ENCODE measurements at places on chromosomes 11 and 22.

- DNase-seq = no peak
Measured at GRCh38 chr11:43962383-43963278, 20.2 kb downstream of the C11orf96 start.

DNA sequence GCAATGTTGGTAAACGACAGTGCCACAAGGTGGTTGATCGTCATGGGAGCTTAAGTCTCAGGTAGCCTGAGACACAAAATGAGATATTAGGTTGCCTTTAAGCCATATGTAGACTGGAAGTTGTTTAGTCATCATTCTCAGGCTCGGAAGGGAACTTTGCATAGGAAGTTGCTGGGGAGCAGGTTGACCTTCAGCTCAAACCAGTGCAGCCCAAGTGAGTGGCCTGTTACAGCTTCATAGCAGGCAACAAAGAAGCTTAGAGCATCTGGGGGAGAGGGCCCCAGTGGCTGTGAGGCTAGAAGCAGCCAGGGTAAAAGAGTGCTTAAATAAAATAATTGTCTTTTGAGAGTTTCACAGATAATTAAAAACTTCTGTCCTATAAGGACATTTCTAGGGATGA is 404.0 kb downstream of the GUCY1A2 start:
- no peak for DNase-seq

DNA sequence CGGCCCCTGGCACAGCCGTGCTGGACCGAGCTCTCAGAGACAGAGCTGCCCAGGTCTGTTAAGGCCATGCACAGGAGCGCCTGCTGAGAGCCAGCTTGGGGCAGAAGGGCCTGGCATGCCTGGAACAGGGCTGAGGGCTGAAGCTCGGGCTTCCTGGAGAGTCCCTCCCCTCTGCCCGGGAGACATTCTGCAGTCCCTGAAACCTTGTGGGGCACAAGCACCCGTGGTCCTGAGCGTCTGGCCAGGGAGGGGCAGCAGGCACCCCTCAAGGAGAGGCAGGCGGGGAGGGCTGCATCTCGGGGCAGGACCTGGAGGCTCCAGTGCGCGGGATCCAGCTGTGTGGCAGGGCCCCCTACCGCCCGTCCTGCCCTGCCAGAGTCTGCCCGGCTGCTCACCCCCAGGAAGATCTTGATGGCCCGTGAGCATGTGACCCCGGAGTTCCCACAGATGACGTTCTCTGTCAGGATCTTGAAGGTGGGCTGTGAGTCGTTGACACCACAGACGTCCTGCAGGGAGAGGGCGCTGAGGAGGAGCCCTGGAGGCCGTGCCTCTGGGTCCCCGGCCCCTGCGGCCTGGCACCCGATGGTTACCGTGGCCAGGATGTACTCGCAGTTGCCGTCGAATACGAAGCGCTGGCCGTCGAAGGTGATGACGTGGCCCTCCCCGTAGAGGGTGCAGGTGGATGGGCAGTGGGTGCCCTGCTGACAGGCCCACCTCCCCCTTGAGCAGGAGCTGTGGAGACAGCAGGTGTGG is 10.9 kb downstream of the MUC6 start:
- no peak for DNase-seq

DNA sequence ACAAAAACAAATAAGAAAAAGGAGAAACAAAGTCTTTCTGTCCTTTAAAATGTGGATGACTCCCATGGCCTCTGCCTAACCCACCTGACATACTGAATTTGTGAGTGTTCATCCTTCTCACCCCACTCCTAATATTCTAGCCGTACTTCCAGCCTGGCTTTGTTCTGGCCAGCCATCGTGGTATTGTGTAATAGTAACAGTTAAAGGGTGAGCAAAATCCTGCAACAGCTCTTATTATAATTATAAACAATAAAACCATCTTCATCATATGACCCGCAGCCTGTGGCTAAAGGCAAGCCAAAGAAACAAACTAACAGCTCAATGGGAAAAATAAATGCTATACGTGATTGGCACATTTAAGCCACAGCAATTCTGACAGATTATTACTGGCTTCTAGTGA is 721.6 kb upstream of the TENM4 start:
- DNase-seq = no peak

DNA sequence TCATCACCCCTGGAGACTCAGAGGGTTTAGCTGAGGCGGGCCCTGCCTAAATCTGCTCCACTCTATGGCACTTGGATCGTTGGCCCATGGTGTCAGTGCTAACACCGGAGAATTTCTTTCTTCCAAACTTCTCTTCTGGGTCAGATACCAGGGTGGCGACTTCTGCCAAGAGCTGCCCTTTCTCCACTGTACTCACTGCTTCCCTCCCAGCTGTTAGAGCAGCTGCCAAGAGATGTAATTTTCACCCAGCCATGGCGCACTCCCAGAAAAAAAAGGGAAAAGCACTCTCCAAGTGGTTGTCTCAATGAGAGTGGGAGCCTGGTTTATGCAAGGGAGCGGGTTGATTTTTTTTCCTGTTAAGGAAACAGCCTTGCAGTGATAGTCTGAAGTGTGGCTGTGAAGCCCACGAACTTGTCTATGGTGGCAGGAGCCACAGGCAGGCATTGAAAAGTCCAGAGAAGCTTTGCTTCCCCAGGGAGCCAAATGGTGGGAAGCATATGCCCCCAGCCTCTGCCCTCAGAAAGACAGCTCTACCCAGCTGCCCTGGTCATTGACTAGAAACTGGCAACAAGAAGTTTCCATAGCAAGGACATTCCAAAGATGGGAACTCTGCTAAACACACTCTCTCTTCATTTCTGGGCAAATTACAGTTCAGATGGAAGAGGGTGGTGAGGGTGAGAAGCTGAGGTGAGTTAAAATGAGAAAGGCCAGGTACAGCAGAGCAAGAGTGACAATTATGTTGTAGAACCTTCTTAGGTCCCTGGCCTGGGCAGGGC is 10.7 kb downstream of the PCSK7 start:
- DNase-seq = no peak

DNA sequence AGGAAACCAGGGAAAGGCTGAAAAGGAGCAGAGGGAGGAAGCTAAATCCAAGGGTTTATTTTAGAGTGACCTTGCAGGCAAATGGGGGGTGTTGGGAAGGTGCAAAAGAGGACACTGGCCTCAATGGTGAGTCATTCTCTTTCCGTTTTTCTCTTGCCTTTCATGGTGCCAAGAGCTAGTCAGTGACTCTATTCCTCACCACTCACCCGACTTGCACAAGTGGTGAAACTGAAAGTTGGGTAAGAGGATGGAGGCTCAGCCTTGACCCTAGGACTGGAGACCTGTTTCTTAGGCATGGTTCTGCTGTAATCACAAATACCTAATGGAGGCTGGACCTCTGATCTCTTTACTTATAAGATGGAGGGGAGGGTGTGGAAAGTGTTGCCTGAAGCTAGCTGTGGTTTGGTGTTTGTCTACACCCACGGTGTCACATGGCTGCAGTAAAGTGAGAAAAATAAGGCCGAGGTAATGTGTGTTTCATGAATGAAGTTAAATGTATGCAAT is 67.3 kb upstream of the CREB3L1 start:
- no peak for DNase-seq

GRCh38 chr11:71286701-71287643 is 34.6 kb upstream of the SHANK2 start:
- no peak for DNase-seq

GRCh38 chr11:22780952-22781593 is 48.5 kb downstream of the SVIP start:
- DNase-seq = no peak

DNA sequence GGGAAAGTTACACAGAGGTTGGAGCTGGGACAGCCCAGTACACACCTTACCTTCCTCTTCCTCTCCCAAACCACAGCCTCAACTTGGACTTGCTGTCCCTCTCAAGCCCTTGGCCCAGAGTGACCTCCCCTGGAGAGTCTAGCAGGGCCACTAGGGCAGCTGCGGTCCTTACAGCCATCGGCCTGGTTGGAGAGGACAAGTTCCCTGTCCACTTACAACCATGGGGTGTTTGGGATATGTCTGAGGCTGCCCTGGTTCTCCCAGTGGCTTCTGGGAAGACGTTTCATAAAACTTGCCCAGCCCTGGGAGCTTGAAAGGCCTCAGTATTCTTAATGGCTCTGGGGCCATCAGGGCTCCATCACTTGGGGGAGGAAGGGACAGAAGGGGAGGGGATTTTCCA is 13.1 kb upstream of the DGKZ start:
- no peak for DNase-seq

DNA sequence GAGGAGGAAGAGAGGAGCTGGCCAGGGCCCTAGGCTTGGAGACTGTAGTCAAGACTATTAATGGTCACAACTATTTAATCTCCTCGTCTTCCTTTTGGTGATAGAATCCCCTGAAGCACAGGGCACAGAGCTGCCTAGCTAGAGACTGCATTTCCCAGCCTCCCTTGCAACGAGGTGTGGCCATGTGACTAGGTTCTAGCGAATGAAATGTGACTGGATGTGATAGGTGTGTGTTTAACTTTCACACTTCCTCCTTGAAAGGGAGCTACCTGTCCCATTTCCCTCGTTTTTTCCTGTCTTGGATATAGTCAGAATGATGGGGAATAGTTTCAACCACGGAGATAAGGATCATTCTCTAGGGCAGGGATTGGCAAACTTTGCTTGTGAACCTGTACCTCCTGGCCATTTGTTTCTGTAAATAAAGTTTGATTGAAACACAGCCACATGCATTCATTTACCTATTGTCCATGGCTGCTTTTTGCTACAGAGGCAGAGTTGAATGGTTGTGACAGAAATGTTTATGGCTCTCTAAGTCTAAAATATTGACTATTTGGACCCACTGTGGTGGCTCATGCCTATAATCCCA is 313.5 kb downstream of the MIAT start:
- DNase-seq = no peak

- no peak for DNase-seq
Measured at GRCh38 chr11:129455756-129456655, 80.4 kb downstream of the BARX2 start.

GRCh38 chr11:118609380-118610224 is 2.2 kb downstream of the PHLDB1 start:
- DNase-seq = no peak

GRCh38 chr22:33013531-33014162 is 44.5 kb downstream of the SYN3 start:
- DNase-seq = no peak

DNA sequence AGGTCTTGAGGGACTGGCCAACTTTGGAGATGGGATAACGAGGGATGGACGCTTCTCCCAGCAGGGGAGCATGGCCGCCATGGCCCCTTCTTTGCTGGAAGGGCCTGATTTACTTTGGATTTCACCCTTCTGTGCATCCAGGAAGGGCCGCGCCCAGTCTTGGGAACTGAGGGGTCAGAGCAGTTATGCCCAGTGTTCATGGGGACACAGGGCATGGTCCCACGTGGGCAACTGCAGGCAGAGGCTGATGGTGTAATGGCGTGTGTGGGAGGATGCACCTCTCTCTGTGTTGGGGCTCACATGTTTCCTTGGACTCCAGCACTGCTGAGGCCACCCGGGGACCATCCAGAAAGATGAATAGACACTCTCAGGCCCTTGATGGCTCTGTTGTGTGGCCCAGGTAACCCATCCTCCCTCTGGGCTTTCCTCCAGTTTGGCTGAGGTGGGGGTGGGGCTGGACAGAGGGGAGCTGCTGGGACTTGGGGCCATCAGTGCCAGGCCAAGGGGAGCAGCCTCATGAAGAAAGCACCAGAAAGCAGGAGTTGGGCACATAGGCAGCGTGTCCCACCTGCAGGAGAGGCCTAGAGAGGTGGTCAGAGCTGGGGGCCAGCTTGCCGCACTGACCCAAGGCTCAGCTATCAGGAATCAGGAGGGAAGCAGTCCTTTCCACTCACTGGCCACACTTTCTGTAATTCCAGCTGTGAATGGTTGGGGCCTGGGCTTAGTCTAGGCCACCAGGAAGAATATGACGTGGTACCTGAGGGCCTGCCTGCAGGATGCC is 1033.9 kb downstream of the TBC1D22A start:
- no peak for DNase-seq

- no peak for DNase-seq
Measured at GRCh38 chr22:17265649-17266248, 46.5 kb upstream of the ADA2 start.

- DNase-seq = no peak
Measured at GRCh38 chr22:45998638-45999378, 21.8 kb upstream of the WNT7B start.

GRCh38 chr11:656866-657265 is 19.8 kb downstream of the DRD4 start:
- DNase-seq = no peak

DNA sequence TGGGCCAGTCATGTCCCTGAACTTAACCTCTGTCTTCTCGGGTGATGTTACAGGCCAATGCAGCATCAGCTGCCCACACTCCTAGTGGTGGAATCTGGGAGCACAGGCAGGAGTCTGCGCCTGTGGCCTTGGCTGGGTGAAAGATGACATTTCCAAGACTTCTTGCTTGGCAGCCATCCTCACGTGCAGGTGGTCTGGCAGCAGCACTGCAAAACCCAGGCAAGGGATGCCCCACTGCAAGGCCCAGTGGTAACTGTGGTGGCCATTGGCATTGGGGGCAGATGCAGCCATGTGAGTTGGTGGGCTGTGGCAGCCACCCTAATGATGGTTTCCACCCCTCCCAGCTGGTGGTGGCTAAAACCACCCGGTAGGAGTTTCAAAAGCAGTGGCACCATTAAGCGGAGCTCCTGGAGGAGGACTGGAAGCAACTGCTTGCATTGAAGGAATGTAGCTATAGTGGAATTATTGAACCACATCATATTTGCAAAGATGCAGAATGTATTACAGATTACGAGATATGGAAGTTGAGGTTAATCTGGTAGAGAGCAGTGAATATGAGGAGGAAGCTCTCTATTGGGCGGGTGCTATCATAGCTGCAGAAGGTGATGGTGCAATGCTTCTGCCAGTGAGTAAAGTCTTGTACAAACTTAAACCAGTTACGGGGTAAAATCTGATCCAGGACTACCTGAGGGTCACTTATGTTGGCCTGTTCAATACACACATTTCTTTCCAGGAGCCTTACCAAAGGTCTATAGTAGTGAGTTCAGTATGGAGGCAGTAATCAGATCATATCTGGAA is 120.7 kb upstream of the TOP3B start:
- DNase-seq = no peak

- no peak for DNase-seq
Measured at GRCh38 chr22:27283240-27283639, 518.3 kb downstream of the MN1 start.

GRCh38 chr11:10623797-10624761 is 55.6 kb upstream of the LYVE1 start:
- DNase-seq = no peak

GRCh38 chr22:38921806-38922205 is 35.6 kb upstream of the APOBEC3A start:
- DNase-seq = no peak

- no peak for DNase-seq
Measured at GRCh38 chr11:68601147-68601546, 83.2 kb upstream of the GAL start.

DNA sequence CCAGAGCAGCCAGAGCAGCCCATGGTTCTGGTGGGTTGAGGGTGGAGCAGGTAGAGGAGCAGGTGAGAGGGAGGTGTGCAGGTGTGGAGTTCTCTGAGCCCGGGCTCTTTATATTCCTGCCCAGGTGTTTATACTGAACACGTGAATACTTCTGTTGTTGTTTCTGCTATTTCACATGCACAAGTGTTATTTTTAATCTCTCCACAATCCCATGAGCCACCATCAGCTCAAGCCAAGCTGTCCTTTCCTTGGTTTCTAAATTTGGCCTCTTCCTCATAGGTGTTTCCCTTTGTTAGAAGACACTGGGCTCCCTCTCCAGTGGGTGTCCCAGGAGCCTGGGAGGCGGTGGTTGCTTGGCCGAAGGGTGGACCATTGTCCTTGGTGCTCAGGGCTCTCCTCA is at the start of gene KRTAP5-3:
Gene KRTAP5-3, minus strand, starts transcription at position 101 of the 400 bp plus-strand sequence. Its CDS starts 78 bp downstream, at position 23.
- DNase-seq = no peak

Data from GM18507 (cell line).